CD4-positive, alpha-beta T cell (primary cell): ENCODE measurements at places on chromosomes 2 and 18. TPM values are rescaled to one million over a fixed set of nuclear protein-coding genes. Genes with fewer than 3 reads are reported as not detected.

ACTR1B gene
- total RNA-seq, result 89.5 TPM

DNA sequence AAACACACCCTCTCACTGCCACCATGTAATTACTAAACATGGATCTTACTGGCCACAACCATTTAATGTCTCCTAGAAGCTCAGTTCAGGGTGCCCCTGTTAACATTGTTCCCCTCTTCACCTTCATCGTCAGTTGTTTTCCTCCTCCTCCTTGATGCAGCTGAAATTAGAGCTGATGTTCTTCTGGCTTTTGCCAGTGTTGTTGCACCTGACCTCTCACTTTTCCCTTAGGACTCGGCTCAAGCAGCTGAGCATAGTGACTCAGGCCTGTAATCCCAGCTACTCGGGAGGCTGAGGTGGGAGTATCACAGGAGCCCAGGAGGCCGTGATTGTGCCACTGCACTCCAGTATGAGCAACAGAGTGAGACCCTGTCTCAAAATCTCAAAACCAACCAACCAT, 70.8 kb downstream of the ACSL3 start:
- no peak overlapping the region for H3K27ac ChIP-seq
- no peaks in the 10 kb centered on the region for H3K4me1 ChIP-seq
- no peak for DNase-seq
- peaks cover 45% of the 10 kb centered on the region for H3K36me3 ChIP-seq
- no peaks in the 10 kb centered on the region for H3K27me3 ChIP-seq

- DNase-seq, result no peak
- H3K27ac ChIP-seq, result no peak overlapping the region
- no peaks in the 10 kb centered on the region for H3K36me3 ChIP-seq
- peaks cover 46% of the 10 kb centered on the region for H3K4me1 ChIP-seq
- H3K27me3 ChIP-seq, result peaks cover 87% of the 10 kb centered on the region
These were observed 11.0 kb upstream of the PAX3 start for GRCh38 chr2:222309766-222310165.

- H3K4me1 ChIP-seq, result no peaks in the 10 kb centered on the region
- H3K36me3 ChIP-seq, result no peaks in the 10 kb centered on the region
- no peak overlapping the region for H3K27ac ChIP-seq
- no peaks in the 10 kb centered on the region for H3K27me3 ChIP-seq
- no peak for DNase-seq
These were observed 101.6 kb upstream of the ITPRID2 start for GRCh38 chr2:181789827-181790448.

GRCh38 chr2:208269091-208269490, 3.0 kb downstream of the PIKFYVE start:
- peaks cover 23% of the 10 kb centered on the region for H3K4me1 ChIP-seq
- no peak overlapping the region for H3K4me3 ChIP-seq
- peaks cover 25% of the 10 kb centered on the region for H3K36me3 ChIP-seq
- no peaks in the 10 kb centered on the region for H3K27me3 ChIP-seq

PLEKHH2 gene
- total RNA-seq, result 2.7 TPM

GRCh38 chr2:54652540-54652939, 70.9 kb upstream of the EML6 start:
- no peak overlapping the region for H3K27ac ChIP-seq
- H3K27me3 ChIP-seq, result no peaks in the 10 kb centered on the region
- H3K36me3 ChIP-seq, result peaks cover 98% of the 10 kb centered on the region
- H3K4me1 ChIP-seq, result no peaks in the 10 kb centered on the region
